ENCODE measurements at places on chromosomes 2 and 18. TPM values are rescaled to one million over a fixed set of nuclear protein-coding genes. Genes with fewer than 3 reads are reported as not detected.
A peak's percentile ranks its signal among the peaks of the same experiment; 100 is the strongest.

TBC1D8 gene
- 23.4 TPM for total RNA-seq

DCDC2C gene
- total RNA-seq = 0.83 TPM

ALPP gene
- not detected for total RNA-seq

KCNS3 gene
- 14.6 TPM for total RNA-seq

ICA1L gene
- total RNA-seq = 9.6 TPM

MAP3K19 gene
- total RNA-seq = not detected

ASB18 gene
- total RNA-seq = not detected

ZNF385B gene
- total RNA-seq = 3.2 TPM

RBM44 gene
- total RNA-seq = 0.58 TPM

DNA sequence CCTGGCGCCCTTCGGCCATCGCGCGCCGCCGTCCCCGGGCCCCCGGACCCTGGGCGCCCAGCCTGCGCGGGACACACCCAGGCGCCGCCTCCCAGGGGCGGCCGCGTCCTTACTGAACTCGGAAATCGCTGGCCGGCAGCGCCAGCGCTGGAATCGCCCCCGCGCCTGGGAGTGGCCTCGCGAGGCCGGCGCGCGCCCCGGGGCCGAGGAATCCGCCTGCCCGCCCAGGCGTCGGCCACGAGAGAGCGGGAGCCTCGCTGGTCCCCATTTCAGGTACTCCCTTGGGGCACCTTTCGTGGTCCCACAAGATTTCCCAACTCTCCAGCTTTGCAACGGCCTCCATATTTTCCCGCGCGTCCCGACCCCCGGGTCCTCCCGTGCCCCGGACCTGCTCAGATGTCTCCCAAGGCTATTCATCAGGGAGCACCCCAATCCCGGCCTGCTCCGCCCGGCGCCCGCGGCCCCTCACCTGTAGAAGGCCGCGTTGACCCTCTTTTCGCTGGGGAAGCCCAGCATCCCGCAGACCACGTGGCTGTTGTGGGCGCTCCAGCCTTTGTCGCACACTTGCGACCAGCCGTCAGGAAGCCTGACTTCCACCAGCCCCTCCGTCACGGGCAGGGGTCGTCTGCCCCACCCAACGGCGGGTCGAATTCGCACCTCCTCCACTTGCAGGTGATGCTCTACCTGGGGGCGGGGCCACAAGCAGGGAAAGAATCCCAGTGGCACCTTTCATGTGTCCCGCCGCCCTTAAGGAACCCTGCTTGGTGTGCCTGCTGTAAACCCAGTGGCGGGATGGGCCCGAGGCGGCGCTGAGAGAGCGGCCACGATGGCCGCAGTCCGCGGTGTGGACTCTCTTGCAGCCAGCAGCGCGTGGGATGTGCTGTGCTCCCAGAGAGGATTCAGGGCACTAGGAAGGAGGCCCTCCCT, 4.6 kb downstream of the LOXL3 start:
- H3K27ac ChIP-seq = peak overlapping the region; percentile 84
- no peaks in the 10 kb centered on the region for H3K27me3 ChIP-seq
- DNase-seq = no peak
- H3K4me3 ChIP-seq = peak overlapping the region; percentile 64
- H3K4me1 ChIP-seq = peaks cover 44% of the 10 kb centered on the region

- H3K4me3 ChIP-seq = no peak overlapping the region
- no peaks in the 10 kb centered on the region for H3K27me3 ChIP-seq
- no peak overlapping the region for H3K27ac ChIP-seq
- peaks cover 19% of the 10 kb centered on the region for H3K4me1 ChIP-seq
Observed at GRCh38 chr2:172964511-172965139, 111.0 kb upstream of the MAP3K20 start.

GRCh38 chr2:205930209-205930608, 155.8 kb downstream of the INO80D start:
- no peaks in the 10 kb centered on the region for H3K27me3 ChIP-seq
- no peak for DNase-seq
- H3K4me1 ChIP-seq = peaks cover 21% of the 10 kb centered on the region

GRCh38 chr2:54660752-54661151, 62.7 kb upstream of the EML6 start:
- H3K4me1 ChIP-seq = peaks cover 42% of the 10 kb centered on the region
- peaks cover 86% of the 10 kb centered on the region for H3K36me3 ChIP-seq
- H3K27me3 ChIP-seq = no peaks in the 10 kb centered on the region
- no peak for DNase-seq

DNA sequence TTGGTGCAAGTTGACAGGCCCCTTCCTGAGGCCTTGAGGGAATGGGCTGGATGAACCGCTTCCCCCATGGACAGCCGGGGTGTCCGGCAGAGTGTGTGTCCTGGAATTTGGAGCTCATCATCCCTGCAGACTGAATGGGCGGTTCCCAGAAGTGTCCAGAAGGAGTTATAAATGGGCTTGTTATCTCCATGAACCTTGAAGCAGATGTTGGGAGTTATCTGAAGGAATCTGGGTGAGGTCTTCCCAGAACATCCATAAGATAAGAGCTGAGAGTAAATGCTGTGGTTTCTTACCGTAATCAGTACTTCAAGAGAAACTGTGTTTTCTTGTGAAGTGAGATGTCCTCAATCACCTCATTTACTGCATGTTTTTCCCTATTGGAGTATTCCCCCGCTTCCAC, 21.1 kb downstream of the PLB1 start:
- H3K27ac ChIP-seq = no peak overlapping the region
- H3K27me3 ChIP-seq = no peaks in the 10 kb centered on the region
- H3K36me3 ChIP-seq = no peaks in the 10 kb centered on the region
- no peaks in the 10 kb centered on the region for H3K4me1 ChIP-seq
- no peak overlapping the region for H3K4me3 ChIP-seq

GRCh38 chr2:3572620-3573019, 2.4 kb upstream of the RPS7 start:
- no peaks in the 10 kb centered on the region for H3K27me3 ChIP-seq
- H3K4me1 ChIP-seq = peaks cover 34% of the 10 kb centered on the region

DNA sequence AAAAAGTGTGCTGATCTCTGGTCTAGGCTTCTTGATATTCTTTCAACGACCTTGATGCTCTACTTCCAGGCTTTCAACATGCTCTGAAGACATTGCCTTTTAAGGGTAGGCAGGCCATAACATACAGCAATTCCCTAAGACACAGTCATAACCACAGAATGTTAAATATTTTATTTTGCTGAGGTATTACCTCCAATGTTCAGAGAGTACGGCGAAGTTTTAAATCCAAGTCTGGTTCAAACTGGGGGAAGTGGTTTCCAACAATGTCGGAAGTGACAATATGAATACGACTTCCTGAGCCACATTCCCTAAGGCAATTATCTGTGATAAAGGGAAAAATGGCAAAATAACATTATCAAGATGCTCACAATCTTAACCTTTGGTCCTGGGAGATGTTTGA, 1077.9 kb upstream of the PIK3C3 start:
- no peak overlapping the region for H3K27ac ChIP-seq
- no peaks in the 10 kb centered on the region for H3K27me3 ChIP-seq
- no peaks in the 10 kb centered on the region for H3K4me1 ChIP-seq
- no peaks in the 10 kb centered on the region for H3K36me3 ChIP-seq

- no peaks in the 10 kb centered on the region for H3K36me3 ChIP-seq
- no peak for DNase-seq
- H3K4me3 ChIP-seq = no peak overlapping the region
- no peaks in the 10 kb centered on the region for H3K27me3 ChIP-seq
- no peak overlapping the region for H3K27ac ChIP-seq
Observed at GRCh38 chr2:47277187-47277586, 122.1 kb upstream of the STPG4 start.

GRCh38 chr2:78839259-78839658, 186.2 kb upstream of the REG3G start:
- H3K4me3 ChIP-seq = no peak overlapping the region
- no peaks in the 10 kb centered on the region for H3K27me3 ChIP-seq
- no peak overlapping the region for H3K27ac ChIP-seq
- H3K36me3 ChIP-seq = no peaks in the 10 kb centered on the region
- H3K4me1 ChIP-seq = no peaks in the 10 kb centered on the region

- no peaks in the 10 kb centered on the region for H3K27me3 ChIP-seq
- no peak for DNase-seq
- no peak overlapping the region for H3K4me3 ChIP-seq
- no peaks in the 10 kb centered on the region for H3K36me3 ChIP-seq
- H3K4me1 ChIP-seq = no peaks in the 10 kb centered on the region
Observed at GRCh38 chr2:44663471-44664073, 277.9 kb upstream of the SIX3 start.

DNA sequence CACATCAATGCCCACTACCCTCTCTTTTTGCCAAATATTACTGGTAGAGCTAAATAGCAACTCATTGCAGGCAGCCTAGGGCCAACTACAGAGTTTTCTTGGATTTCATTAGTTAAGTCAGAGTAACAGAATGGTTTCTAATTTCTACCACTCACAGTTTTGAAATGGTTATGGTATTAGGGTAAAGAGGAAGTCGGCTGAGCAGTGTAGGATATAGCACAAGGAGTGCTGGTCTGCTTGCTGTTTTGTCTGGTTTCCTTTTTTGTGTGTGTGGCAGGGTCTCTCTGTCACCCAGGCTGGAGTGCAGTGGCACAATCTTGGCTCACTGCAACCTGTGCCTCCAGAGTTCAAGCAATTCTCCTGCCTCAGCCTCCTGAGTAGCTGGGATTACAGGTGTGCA, 289.2 kb upstream of the CCDC68 start:
- DNase-seq = no peak
- H3K36me3 ChIP-seq = peaks cover 13% of the 10 kb centered on the region
- H3K4me3 ChIP-seq = no peak overlapping the region
- H3K27ac ChIP-seq = no peak overlapping the region

DNA sequence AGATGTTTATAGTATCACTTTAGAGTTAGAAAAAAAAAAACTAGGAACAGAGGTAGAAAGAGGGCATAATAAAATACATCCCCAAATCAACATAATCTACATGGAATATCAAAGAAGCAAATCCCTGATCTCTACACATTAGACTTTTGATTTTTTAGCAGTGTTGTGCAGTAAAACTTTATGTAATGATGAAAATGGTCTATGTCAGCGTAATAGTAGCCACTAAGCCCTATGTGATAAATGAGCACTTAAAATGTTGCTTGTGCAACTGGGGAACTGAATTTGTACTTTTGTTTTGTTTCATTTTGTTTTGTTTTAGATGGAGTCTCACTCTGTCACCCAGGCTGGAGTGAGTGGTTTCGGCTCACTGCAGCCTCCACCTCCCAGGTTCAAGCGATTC, 36.3 kb downstream of the LNPK start:
- no peaks in the 10 kb centered on the region for H3K36me3 ChIP-seq
- H3K4me1 ChIP-seq = no peaks in the 10 kb centered on the region
- no peak overlapping the region for H3K4me3 ChIP-seq
- DNase-seq = no peak
- H3K27ac ChIP-seq = no peak overlapping the region
- H3K27me3 ChIP-seq = no peaks in the 10 kb centered on the region

GRCh38 chr2:56127463-56128152, 56.2 kb upstream of the CCDC85A start:
- no peaks in the 10 kb centered on the region for H3K27me3 ChIP-seq
- no peak overlapping the region for H3K4me3 ChIP-seq
- no peaks in the 10 kb centered on the region for H3K36me3 ChIP-seq
- no peaks in the 10 kb centered on the region for H3K4me1 ChIP-seq
- no peak overlapping the region for H3K27ac ChIP-seq

DNA sequence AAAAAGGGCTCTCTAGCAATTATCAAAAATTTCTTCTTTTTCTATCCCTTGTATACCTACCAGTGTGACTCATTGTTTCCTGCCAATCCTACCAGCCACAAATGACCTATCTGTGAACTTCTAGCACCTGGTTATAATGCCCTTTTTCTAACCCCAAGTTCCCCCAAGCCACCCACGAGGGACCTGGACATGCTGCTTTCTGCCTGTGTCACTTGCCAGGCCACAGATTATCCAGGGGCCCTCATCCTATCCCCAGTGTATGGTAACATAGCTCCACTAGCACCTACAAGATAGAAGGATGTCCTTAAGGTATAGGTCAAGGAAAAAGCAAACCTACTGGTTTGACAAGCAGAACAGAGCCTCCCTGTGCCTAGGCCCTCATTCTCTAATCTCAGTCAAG, 26.8 kb downstream of the AAK1 start:
- DNase-seq = peak; percentile 77
- no peaks in the 10 kb centered on the region for H3K36me3 ChIP-seq
- no peaks in the 10 kb centered on the region for H3K27me3 ChIP-seq
- H3K4me1 ChIP-seq = peaks cover 34% of the 10 kb centered on the region
- H3K27ac ChIP-seq = no peak overlapping the region

- no peaks in the 10 kb centered on the region for H3K36me3 ChIP-seq
- no peaks in the 10 kb centered on the region for H3K27me3 ChIP-seq
- no peaks in the 10 kb centered on the region for H3K4me1 ChIP-seq
- no peak for DNase-seq
- H3K27ac ChIP-seq = no peak overlapping the region
- no peak overlapping the region for H3K4me3 ChIP-seq
Observed at GRCh38 chr18:67143028-67143427, 373.5 kb downstream of the DSEL start.

GRCh38 chr2:25293145-25293544, 48.6 kb downstream of the DNMT3A start:
- H3K4me1 ChIP-seq = peaks cover 66% of the 10 kb centered on the region
- H3K27ac ChIP-seq = peak overlapping the region; percentile 82
- H3K4me3 ChIP-seq = no peak overlapping the region
- H3K27me3 ChIP-seq = no peaks in the 10 kb centered on the region

DNA sequence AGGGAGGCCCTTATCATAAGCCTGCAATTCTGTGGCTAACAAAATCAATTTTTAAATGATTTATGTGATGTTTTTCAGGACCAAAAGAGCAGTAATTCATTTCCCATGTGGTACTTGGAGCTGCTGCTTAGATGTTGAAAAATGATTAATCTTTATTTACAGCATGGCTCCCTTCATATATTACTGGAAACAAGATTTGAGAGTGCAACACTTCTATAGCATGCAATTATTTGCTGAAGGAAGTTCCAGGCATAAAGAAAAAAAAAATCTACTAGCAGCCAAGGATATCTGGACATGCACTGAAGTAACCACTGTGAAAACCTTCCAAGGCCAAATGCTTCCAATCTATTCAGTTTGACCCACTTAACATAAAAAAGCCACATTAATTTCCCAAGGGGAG, 186.3 kb downstream of the SLC8A1 start:
- DNase-seq = no peak
- H3K27ac ChIP-seq = no peak overlapping the region
- H3K4me3 ChIP-seq = no peak overlapping the region
- no peaks in the 10 kb centered on the region for H3K36me3 ChIP-seq
- peaks cover 6% of the 10 kb centered on the region for H3K4me1 ChIP-seq

GRCh38 chr2:188452084-188452483, 160.4 kb downstream of the GULP1 start:
- H3K4me3 ChIP-seq = no peak overlapping the region
- no peaks in the 10 kb centered on the region for H3K36me3 ChIP-seq
- no peak for DNase-seq
- H3K27me3 ChIP-seq = no peaks in the 10 kb centered on the region
- no peak overlapping the region for H3K27ac ChIP-seq
- H3K4me1 ChIP-seq = no peaks in the 10 kb centered on the region

DNA sequence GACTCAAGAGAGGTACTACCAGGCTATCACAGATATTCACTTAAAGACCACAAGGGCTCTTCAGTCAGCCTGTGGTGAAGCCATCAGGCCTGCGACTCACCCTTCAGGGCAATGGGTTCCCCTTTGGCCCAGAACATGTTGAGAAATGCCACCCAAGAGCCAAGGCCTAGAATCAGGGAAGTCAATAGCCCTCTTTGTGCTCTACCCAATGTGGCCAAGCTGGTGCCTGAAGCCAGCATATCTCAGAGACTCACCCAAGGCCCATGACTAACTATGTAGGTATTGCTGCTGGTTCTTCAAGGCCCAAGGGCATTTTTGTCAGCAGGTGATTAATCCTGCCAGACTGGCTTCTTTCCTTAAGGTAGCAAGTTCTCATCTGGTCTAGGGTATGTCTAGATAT, 338.9 kb upstream of the SETBP1 start:
- no peak overlapping the region for H3K27ac ChIP-seq
- no peaks in the 10 kb centered on the region for H3K4me1 ChIP-seq
- no peak for DNase-seq
- H3K4me3 ChIP-seq = no peak overlapping the region
- H3K27me3 ChIP-seq = no peaks in the 10 kb centered on the region
